ENCODE measurements at places on chromosomes 3 and 15.

GRCh38 chr3:128100161-128100560 is 23.5 kb downstream of the RUVBL1 start:
- no peak for DNase-seq

DNA sequence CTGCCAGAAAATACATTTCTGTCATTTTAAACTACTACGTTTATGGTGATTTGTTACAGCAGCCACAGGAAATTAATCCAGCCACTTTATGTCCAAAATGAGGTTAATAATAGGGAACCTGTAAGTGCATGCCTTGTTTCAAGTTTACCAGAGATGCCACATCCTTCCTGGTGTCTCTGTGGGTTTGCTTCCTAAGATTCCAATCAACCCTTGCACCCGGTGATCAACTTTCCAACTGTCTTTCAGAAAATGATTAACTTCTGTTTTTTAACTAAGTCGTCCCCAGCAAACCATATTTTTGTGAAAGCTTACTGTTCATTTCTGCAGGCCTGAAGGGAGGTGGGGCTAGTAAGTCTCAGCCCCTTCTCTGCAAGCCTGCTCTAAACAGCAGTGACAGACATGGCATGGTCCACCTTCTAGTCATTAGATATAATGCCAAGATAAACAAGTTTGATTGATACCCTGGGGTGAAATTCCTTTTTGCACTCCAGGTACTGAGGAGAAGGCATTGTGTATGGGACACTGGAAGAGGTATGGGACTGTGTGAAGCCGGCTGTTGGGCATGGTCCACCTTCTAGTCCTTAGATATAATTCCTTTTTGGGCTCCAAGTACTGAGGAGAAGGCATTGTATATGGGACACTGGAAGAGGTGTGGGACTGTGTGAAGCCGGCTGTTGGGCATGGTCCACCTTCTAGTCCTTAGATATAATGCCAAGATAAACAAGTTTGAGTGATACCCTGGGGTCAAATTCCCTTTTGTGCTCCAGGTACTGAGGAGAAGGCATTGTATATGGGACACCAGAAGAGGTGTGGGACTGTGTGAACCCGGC is 11.1 kb upstream of the TMC3 start:
- DNase-seq: no peak

- no peak for DNase-seq
These were observed 64.8 kb upstream of the CLSTN2 start for GRCh38 chr3:139870000-139870675.

- no peak for DNase-seq
These were observed 1010.6 kb downstream of the ROBO2 start for GRCh38 chr3:78050276-78051065.

- DNase-seq: no peak
These were observed 843.9 kb downstream of the TUSC7 start for GRCh38 chr3:117553461-117553860.

- DNase-seq: no peak
These were observed 175.1 kb upstream of the CTNNB1 start for GRCh38 chr3:41024031-41024836.

GRCh38 chr15:22947101-22948000 is 32.8 kb downstream of the CYFIP1 start:
- no peak for DNase-seq

DNA sequence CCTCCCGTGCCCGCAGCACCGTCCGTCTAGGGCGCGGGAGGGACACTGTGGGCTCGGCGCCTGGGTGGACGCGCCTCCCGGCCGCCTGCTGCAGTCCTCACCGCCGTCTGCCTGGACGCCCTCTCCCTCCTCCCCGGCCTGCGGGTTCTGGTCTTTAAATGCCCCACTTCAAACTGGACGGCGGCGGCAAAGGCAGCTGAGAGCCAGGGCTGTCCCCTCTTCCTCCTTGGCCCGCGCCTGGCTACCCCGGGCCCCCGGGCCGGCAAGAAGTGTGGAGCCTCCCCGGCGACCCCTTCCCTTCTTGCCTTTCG is 426 bp downstream of the CBLB start:
- DNase-seq: peak; percentile 55

DNA sequence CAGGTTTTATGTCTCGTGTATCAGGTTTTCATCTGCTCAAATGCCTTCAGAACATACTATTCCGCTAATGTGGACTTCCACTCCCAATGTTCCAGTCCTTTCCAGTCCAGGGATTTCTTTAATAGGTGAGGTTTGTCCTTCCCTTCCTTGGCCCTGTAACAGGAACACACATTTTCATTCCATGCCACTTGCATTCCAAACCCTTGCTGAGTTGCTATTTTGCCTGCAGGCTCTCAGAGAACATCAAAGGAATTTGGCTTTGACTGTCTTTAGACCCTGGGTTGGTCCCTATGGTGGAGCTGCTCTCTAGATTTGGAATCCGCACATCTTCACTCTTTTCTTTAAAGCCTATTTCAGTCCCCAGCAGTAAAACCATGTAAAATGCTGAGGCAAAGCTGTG is 12.3 kb upstream of the ALCAM start:
- no peak for DNase-seq

GRCh38 chr3:50275996-50276761 is 2.7 kb upstream of the LSMEM2 start:
- DNase-seq: no peak
